Lower lobe of right lung (tissue), 2 donors: ENCODE measurements at places on chromosomes 11 and 22. TPM values are rescaled to one million over a fixed set of nuclear protein-coding genes. Genes with fewer than 3 reads are reported as not detected.
A peak's percentile ranks its signal among the peaks of the same experiment; 100 is the strongest.

DNA sequence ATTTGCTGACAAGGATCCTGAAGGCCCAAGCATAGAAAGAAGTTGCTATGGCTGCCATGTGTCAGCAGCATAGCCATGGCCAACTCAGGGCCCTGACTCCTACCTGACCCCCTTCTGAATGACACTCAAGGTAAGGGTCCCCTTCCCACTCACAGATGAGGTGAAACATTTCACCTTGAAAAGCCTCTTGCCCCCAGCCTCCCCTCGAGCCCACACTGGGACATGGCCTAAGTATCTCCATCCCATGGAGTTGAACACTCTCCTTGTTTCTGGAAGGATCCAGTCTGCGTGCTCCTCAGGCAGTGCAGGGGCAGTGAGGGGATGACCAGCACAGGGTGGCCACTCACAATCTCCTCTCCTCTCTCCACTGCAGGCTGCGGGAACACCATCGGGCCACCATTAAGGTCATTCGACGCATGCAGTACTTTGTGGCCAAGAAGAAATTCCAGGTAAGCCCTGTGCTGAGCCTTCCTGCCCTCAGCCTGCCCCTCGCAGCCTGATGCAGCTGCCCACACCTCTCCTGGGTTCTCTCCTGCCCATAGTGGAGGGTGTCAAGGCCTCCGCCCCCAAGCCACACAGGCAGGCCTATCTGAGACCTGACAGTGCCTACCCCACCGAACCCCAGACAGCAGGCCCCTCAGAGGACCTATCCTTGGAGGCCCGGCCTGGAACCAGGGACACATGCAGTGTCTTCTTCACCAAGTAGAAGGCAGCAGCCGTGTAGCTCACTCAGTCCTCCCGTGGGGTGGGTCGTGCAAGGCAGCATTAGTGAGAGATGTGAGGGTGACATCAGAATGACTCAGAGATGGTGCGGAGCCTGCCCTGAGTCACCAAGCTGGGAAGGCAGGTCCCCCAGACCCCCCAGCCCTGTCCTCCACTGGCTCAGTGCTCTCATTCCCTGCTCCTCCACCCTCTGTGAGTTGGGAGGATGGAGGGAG lies 68.9 kb upstream of the KCNQ1OT1 start:
- peak; percentile 30 for DNase-seq

DNA sequence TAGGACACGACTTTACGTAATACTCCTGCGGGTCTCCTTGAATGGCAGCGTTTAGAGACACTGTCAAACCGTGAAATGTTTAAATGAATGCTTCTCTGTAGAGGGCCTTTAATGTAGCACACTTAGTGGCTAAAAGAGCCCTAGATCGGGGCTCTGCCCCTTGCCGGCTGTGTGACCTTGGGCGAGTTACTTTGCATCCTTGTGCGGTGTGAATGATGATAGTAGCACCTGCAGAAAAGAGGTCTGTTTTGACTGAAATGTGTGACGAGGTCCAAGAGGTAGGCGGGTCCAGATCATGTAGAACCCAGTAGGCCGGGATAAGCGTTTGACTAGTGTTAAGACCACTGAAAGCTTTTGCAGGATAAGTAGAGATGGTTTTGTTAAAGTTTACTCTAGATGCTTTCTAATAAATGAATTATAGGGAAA lies 866 bp downstream of the MED17 start:
- DNase-seq = no peak

DNA sequence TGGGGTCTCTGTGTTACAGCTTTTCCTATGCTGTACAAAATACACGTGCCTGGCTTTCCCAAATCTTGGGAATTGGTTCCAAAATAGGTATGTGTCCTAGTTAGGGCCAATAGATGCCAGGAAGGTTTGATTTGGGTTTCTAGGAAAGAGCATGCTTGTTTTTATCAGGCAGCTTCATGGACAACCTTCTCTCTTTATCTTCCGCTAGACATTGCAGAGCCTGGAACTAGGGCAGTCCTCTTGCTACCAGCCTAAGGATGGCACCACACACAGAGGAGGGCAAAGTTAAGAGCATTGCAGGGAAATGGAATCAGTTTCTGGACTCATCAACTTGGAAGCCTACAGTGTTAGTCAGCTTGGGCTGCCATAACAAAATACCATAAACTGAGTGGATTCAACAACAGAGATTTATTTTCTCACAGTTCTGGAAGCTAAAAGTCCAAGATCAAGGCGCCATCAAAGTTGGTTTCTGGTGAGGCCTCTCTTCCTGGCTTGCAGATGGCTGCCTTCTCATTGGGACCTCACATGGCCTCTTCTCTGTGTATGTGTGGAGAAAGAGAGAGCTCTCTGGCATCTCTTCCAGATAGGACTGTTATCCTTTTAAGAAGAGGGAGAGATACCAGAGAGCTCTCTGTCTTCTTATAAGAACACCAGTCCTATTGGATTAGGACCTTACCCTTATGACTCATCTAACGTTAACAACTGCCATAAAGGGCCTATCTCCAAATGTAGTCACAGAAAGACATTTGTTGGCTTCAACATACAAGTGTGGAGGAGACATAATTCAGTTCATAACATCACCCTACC lies 27.3 kb upstream of the CREB3L1 start:
- DNase-seq = no peak

GRCh38 chr22:27669798-27670599 lies 131.6 kb downstream of the MN1 start:
- DNase-seq = no peak

The LAMTOR1 gene
- total RNA-seq = 96.0 TPM
